NCI-H1092 (cell line): ENCODE measurements at places on chromosomes 5 and 9.

GRCh38 chr9:123959787-123960186, 29.9 kb upstream of the DENND1A start:
- no peak for DNase-seq

GRCh38 chr9:78218890-78219289, 17.0 kb upstream of the CEP78 start:
- no peak for DNase-seq

DNA sequence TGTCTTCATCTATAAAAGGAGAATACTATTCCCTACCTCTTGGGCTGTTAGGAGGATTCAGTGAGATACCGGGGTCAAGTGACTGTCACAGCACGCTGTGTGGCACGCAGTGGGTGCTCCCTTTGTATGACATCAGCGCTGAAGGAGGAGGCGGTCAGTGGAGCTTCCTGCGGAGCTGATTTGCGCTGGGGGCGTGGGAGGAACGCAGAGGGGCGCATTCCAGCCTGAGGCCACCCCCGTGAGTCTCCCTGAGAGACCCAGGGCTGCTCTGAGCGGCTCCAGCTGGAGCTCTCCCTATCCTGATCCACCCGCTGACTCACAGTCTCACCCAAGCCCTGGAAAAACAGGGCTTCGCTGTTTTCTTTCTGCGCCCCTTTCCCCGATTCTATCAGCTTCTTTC, 24.3 kb upstream of the NEURL1B start:
- DNase-seq, result no peak

GRCh38 chr5:115624994-115625393, 842 bp downstream of the TMED7 start:
- DNase-seq, result no peak

GRCh38 chr5:91477408-91477807, 94.3 kb upstream of the ARRDC3 start:
- DNase-seq, result no peak

GRCh38 chr9:6407778-6408177, 5.2 kb upstream of the UHRF2 start:
- DNase-seq, result no peak

- no peak for DNase-seq
Observed at GRCh38 chr5:141597814-141598213, 21.0 kb downstream of the DIAPH1 start.

DNA sequence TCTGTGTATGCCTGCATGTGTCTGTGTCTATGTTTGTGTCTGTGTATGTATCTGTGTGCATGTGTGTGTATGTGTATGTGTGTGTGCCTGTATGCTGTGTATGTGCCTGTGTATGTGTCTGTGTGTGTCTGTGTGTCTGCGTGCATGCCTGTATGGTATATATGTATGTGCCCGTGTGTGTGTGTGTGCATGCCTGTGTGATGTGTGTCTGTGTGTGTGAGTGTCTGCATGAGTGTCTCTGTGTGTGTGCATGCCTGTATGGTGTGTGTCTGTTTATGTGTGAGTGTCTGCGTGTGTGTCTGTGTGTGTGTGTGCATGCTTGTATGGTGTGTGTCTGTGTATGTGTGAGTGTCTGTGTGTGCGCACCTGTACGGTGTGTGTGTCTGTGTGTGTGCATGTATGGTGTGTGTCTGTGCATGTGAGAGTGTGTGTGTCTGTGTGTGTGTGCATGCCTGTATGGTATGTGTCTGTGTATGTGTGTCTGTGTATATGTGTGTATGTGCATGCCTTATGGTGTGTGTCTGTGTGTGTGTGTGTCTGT, 137.1 kb upstream of the IRX2 start:
- no peak for DNase-seq

DNA sequence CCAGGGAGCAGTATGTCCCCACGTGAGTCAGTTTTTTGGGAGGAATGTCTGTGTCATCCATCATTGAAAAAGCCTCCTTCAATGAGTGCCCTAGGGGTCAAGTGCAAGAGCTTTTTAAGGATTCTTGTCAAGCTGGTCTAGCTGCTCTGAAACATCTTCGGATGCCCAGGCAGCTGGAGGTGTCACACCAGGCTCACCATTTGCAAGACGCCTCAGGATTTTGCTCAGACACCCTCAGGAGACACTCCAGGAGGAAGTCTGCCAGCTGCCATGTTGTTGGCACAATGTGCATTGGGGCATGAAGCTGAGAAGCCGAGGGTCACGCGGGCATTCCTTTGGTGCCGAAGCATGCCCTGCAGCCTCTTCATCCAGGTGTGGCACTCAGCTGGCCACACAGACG, 111.1 kb upstream of the S1PR3 start:
- no peak for DNase-seq

DNA sequence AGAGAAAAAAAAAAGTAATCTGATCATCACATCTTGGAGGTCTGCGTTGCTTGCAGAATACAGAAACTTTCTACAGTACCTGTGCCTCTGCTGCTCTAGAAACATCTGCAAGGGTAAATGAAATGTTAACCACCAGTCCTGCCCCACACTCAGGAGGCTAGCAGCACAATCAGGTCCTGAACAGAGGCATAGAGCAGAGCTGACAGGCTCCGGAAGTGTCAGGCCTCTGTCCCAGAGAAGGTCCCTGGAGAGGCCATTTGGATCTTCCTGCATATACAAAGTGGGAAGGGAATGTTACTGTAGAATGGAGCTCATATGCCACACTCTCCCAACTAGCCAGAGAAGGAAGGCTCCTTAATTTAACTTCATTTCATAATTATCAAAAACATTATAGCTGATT, 7.2 kb downstream of the NRG2 start:
- no peak for DNase-seq

GRCh38 chr5:97078958-97079743, 63.3 kb downstream of the LIX1 start:
- DNase-seq, result no peak

- no peak for DNase-seq
Observed at GRCh38 chr9:135746565-135746964, 44.6 kb downstream of the KCNT1 start.

- no peak for DNase-seq
Observed at GRCh38 chr9:35254984-35255857, 93.4 kb downstream of the UNC13B start.

- no peak for DNase-seq
Observed at GRCh38 chr5:163760498-163760897, 255.1 kb downstream of the MAT2B start.

GRCh38 chr9:15529566-15530324, 19.0 kb upstream of the PSIP1 start:
- no peak for DNase-seq

DNA sequence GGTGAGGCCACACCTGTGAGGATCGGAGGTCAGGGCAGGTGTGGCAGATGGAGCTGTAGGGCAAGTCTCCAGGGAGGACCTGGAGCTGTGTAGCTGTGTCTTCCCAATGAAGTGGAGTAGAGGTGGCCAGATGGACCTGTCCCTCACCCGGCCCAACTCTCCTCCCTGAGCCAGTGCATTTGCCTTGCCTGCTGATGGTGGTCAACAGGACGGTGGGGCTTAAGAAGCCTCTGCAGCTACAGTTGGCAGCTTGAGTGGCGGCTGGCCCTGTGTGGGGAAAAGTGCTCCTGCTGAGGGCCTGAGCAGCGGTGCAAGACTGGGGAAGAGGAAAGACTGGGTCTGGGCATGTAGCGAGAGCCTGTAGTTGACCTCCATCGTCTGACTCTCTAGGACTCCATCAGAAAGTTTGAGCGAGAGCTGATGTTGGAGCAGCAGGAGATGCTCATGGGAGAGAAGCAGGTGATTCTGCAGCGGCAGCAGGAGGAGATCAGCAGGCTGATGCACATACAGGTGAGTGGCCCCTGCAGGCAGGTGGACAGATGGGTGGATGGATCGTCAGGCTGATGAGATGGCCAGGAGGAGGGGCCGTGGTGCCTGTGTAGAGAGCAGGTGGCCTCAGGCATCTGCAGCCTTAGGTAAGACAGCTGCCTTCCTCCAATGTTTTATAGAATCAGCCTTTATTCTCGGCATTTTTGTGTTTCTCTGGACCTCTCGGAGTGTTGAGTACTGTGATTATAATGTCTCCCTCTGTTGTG, 24.9 kb downstream of the PITX1 start:
- DNase-seq, result no peak

DNA sequence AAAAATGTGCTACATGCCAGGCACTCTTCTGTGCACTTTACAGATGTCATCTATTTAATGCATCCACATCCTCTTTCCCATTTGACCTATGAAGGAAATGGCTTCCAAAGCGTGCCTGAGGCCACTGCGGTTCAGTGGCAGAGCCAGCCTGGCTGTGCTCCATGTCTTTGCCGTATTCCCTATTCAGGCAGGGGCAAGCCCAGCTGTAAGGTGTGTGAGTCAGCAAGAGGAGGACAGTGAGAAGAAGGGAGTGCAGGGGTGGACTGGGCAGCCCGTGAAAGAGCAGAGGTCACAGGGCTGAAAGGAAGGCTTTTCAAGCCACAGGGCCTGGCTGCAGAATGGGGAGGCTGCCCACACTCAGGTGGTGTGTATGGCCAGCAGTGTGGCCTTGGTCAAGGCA, 91.7 kb downstream of the HRH2 start:
- no peak for DNase-seq

DNA sequence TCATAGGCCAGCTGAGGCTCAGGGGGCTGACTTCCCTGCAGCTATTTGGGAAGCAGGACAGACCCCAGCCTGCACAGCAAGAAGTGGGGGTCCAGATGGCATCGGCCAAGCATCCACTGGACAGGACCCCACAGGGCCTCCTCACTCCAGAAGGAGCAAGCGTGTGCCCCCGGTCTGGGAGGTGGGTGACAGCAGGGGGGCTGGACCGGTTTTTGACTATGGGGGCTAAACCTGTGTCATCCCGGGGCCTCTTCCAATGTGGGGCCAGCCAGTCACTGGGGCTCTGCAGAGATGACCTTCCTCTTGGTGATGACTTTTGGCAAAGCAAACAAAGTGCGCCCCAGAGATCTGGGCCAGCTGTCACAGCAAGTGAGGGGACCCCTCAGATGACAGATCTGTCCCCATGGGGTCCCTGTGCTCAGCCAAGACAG, 163.9 kb downstream of the OLFM1 start:
- DNase-seq, result no peak

DNA sequence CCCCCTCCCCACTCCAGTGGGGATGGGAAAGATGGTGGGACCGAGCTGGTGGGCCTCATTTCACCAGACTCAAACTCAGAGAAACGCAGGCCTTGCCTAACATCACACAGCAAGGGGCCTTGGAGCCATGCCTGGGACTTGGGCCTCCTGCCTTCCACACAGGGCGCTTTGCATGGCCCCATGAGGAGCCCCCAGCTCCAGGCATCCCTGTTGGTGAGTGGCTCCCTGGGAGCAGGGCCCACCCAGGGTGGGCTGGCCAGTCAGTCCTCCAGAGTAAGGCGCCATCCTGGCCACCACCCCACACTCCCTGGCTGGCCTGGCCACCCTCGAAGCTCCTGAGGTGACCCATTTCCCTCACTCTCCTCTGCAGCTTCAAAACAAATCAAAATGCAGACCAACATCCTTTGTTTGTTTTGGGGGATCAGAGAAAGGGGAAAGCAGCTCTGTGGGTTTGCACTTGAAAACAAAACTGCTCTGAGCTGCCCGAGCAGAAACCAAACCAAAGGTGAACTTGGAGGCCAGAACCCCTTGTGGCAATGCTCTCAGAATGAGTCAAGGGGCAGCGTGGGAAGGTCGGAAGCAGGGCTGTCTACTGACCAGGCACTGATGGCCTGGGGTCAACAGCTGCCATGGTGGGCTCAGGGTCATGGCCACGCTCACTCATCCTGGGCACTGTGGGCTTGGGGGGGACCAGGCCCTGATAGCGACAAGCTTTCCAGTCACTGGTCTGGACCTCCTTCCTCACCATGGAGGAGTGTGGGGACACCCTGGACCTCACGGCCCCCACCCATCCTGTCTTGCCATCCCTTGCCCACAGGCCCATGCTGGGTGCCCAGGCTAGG, 37.0 kb upstream of the VDAC1 start:
- no peak for DNase-seq

GRCh38 chr5:169218176-169218575, 82.8 kb downstream of the SLIT3 start:
- no peak for DNase-seq

DNA sequence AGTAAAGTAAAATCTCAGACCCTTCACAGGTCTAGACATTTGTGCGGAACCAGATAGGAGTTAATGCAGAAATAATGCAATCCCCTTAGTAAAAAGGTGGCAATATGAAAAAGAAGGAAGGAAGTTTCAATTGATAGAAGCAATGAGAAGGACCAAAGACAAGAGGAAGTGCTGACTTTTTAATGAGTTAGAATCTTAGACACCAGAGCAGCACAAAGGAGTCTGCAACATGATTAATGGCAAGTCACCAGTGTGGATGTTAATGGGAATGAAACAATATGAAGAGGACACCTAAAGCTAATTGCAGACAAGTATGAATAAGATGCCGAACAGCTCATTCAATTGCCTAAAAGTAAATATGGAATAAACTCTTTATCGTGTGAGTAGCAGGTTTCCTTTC, 50.9 kb downstream of the MEGF9 start:
- DNase-seq, result no peak

DNA sequence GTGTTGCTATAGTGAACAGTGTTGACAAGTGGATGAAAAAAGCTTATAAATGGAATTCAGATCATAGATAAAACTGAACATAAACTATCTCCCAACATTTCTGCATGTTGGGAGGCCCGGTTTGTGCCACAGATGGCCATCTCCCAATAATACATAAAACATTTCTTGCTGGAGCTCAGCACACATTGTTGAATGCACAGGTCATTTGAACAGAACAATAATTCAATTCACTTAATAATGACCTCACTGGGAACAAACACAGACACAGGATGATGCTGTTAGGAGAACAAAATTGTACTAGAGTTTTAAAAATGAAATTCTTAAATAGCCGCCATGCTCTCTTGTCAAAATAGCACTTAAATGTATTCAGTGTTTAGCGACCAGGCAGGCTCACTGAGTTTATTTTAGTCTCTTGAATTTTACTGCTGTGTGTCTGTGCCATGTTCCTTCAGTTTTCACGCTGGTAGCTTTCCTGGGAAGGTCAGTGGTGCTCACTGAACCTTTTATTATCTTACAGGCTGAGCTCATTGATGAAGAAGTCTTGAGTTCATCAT, 85.0 kb upstream of the SSBP2 start:
- DNase-seq, result no peak
